Choroid plexus epithelial cell (primary cell): ENCODE measurements at places on chromosomes 13 and 19.

GRCh38 chr13:106118996-106119395 lies 416.5 kb downstream of the EFNB2 start:
- DNase-seq = peak; percentile 42

- no peak for DNase-seq
These were observed 21.8 kb downstream of the SAFB2 start for GRCh38 chr19:5600797-5601196.

GRCh38 chr19:28553005-28553404 lies 659.9 kb downstream of the UQCRFS1 start:
- no peak for DNase-seq

- no peak for DNase-seq
These were observed 96.8 kb upstream of the KLF12 start for GRCh38 chr13:74230984-74231501.

- DNase-seq = no peak
These were observed 16.1 kb downstream of the NKPD1 start for GRCh38 chr19:45144431-45145269.
